ENCODE measurements at places on chromosomes 4 and X.

DNA sequence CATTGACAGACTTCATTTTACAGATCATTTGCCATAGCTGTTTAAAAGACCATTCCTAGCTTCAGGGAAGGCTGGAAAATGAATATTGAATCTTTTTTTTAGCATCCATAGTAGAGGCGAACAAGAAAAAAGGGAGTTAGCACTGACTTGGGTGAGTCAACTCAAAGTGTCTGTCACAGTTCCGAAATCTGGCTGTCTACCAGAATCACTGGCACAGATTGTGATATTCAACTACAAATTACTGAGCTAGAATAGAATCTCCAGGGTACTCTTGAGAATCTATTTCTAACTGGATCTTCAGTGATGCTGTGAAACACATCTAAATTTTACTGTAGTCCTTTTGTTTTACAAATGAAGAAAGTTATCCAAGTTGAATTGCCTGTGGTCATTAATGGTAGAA is 31.5 kb downstream of the SEC24B start:
- DNase-seq, result peak; percentile 46

DNA sequence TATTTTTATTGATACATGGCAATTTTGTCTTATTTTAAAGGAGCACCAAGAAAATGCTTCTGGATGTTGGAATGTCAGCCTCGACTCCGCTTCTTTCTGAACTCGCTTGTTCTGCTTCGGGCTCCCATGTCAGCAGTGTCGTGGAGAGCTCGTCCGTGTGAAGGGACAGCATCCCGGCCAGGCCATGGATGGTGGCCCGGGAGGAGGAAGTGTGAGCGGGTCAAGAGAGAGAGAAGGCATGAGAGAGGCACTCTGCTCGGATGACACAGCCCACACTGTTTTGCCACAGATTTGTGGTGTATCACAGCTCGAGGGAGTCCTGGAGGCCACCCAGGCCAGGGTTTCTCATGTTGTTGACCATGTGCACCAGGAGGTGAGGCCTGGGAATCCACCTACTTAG is 107.0 kb downstream of the TRAPPC11 start:
- DNase-seq, result no peak

DNA sequence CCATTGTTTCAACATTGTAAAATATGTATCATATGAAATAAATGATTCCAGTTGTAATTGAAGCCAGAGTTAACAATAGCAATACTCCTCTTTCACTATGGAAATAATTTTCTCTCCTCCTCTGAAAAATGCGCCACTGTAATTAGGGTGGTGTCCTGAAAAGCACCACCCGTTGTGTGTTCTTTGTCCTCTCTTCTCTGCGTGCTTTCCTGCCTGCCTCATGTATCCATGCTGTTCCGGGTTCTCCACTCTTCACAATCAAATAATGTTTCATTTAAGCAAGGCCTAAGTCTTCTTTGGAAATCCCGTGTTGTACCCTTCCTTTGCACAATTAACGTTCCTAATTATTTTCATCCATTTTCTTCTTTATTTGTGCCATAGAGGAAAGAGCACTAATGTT is 293.3 kb downstream of the ADGRL3 start:
- DNase-seq, result no peak

GRCh38 chr4:177229331-177229730 is 80.3 kb upstream of the NEIL3 start:
- no peak for DNase-seq

DNA sequence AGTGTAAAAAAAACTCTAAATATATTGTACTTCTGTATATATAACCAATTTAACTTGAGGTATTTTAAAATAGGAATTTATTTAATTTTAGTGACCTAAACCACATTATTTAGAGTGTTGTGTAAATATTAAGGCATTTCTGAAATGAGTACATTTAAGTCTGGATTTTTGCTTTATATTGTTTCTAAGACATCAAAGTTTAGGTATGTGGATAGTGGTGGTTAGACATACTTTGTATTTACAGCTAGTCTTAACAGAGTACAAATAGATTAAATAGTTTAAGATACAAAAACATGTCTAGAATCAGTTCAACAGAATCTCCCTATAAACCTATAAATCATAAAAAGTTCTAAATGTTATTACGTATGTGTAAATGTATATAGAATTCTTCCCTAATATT is 588.5 kb downstream of the TRIML1 start:
- no peak for DNase-seq

- no peak for DNase-seq
Observed at GRCh38 chr4:79235095-79235494, 90.8 kb downstream of the NAA11 start.

- no peak for DNase-seq
Observed at GRCh38 chr4:83408908-83409307, 46.7 kb downstream of the HELQ start.

- DNase-seq, result no peak
Observed at GRCh38 chr4:141684785-141685184, 48.4 kb downstream of the IL15 start.
